ENCODE measurements at places on chromosomes 6 and 20. TPM values are rescaled to one million over a fixed set of nuclear protein-coding genes. Genes with fewer than 3 reads are reported as not detected.

Gene MOCS1
- 11.0 TPM for polyA plus RNA-seq

Gene SAMD3
- polyA plus RNA-seq, result 1.1 TPM

Gene PHACTR3
- 12.4 TPM for polyA plus RNA-seq

Gene WFDC5
- not detected for polyA plus RNA-seq

Gene HRH3
- 0.15 TPM for polyA plus RNA-seq

Gene TRMT6
- 20.3 TPM for polyA plus RNA-seq

Gene KIAA0408
- 4.4 TPM for polyA plus RNA-seq

Gene MEI4
- polyA plus RNA-seq, result 2.1 TPM

Gene MOG
- polyA plus RNA-seq, result not detected

Gene SLC17A2
- polyA plus RNA-seq, result 0.86 TPM

Gene PPIL1
- polyA plus RNA-seq, result 51.2 TPM

Gene HLA-DMB
- 64.6 TPM for polyA plus RNA-seq

Gene ETV7
- polyA plus RNA-seq, result not detected

Gene PTK6
- 1.1 TPM for polyA plus RNA-seq

Gene CDH4
- polyA plus RNA-seq, result 7.3 TPM

Gene FAM83C
- not detected for polyA plus RNA-seq

All from left kidney (tissue), 8 donors.